ENCODE measurements at places on chromosomes 1 and 21. TPM values are rescaled to one million over a fixed set of nuclear protein-coding genes. Genes with fewer than 3 reads are reported as not detected.

Gene NOS1AP
- 5.0 TPM for total RNA-seq

Gene S100A7
- total RNA-seq: not detected

Gene GJA9
- total RNA-seq: not detected

Gene KIAA0040
- 35.1 TPM for total RNA-seq

Gene RGS18
- 8.1 TPM for total RNA-seq

Gene PRAMEF10
- total RNA-seq: not detected

Gene PARP1
- 76.4 TPM for total RNA-seq

Gene DNASE2B
- total RNA-seq: not detected

Gene GPX7
- total RNA-seq: 61.4 TPM

Gene SMIM1
- total RNA-seq: 8.0 TPM

Gene LAX1
- 1.0 TPM for total RNA-seq

Gene ATP6V1G3
- not detected for total RNA-seq

Gene SYNJ1
- 17.5 TPM for total RNA-seq

Gene ABCG1
- 65.0 TPM for total RNA-seq

Gene GPR37L1
- not detected for total RNA-seq

Gene PLA2G5
- 6.5 TPM for total RNA-seq

DNA sequence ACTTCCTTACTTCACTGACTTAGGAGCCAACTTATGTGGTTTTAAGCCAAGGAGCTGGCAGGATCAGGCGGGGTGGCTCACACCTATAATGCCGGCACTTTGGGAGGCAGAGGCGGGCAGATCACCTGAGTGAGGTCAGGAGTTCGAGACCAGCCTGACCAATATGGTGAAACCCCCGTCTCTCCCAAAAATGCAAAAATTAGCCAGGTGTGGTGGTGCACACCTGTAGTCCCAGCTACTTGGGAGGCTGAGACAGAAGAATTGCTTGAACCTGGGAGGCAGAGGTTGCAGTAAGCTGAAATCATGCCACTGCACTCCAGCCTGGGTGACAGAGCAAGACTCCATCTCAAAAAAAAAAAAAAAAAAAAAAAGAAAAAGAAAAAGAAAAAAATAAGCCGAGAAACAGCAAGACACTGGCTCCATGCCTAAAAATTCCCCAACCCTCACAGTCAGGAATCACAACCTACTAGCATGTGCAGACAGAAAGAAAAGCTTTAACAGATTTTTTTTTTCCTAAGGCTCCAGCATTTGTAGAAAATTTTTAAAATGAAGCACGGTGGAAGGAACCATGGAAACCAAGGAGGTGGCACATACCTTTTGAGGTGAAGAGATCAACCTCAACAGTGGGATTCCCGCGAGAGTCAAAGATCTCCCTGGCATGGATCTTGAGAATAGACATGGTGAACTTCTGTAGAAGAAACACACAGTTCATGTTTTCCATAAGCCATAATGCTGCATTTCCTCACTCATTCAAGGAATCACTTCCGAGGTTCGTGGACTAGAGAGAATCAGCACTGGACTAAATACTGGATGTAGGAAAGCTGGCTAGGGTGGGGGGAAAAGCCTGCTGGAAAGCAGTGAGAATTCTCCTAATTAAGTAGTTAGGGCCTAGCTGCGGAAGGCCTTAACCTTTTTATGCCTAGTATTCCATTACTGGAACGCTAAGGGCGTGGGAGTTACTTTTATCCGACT is 4.0 kb downstream of the ENO1 start:
- DNase-seq: no peak

DNA sequence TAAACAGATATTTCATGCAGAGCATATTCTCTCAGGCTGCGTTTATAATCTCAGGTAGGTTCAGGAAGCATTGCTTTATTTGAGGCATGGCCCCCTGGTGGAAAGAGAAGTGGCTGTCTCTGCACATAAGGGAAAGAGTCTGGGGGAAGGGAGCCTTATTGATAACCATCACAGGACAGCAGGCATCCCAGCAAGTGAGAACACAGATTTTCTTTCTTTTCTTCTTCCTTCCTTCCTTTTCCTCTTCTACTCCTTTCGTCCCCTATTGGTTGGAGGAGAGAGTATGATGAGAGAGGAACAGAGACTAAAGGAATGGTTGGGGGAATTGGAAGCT is 21.9 kb downstream of the TSNAX start:
- DNase-seq: no peak

DNA sequence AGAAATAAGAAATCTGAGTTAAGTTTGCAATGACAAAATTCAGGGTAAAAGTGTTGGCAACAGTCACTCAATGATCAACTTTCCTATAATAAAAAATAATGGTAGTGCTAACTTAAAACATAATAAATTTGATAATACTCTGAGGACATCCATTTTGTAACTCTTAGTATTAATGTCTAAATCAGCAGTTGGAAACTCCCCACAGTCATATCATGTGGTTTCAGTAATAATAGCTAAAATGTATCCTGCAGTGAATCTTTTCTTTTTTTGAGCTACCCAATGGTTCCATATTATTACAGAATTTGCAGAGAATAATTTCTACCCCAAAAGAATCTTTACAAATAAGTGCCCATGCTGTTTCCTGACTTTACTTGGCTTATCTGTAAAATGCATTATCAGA is 286.7 kb downstream of the PTPRC start:
- no peak for DNase-seq

GRCh38 chr1:63848733-63849132 is 74.9 kb downstream of the ROR1 start:
- no peak for DNase-seq

DNA sequence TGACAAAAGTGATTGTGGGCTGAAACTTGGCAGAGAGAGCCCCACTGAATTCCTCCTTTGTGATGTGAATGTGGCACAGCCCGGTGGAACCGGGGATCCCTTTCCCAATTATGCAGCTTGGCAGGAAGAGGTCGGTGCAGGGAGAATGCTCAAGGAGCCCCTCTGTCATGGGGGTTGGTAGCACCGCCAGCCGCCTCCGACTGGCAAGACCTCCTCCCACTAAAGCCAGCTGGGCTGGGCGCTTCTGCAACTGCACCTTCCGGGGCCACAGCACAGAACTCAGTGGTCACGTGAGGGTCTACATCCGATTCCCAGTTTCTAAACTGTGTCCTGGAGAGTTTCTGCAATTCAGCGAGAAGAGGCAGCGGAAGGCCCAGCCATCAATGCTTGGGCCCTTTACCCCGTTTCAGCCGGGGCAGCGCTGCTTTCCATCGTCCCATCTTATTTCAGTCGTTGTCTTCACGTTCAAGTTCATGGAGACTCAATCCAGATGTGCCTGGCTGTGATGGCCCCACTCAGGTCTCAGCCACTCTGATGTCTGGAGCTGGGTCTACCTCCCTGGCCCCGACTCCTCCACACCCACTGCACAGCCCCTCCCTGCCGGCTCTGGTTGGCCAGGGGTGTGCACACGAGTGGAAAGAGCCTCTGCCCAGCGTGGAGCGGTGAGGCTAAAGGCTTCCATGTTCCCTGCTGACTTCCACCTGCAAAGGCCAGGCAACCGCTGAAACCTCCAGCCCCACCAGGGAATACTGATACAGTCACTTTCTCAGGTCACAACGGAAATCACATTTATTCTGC is 39.8 kb upstream of the FHAD1 start:
- DNase-seq: no peak

DNA sequence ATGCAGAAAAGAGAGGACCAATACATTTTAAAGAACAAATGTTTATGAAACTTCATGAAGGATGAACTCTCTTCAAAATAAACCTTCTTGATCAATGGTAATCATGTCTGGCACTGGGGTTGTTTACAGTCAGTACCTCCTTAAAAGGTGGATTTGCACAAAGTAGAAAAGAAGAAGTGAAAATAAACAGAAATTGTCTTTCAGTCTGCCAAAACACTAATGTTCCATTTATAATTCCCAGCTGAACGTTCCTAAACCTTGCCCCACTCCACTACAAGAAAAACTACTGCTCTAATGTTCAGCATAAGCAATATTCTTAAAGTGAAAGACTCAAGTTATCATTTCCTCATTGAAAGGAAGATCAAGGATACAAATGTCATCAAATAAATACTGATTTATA is 86.2 kb downstream of the EIF4G3 start:
- no peak for DNase-seq

- no peak for DNase-seq
Observed at GRCh38 chr1:210332719-210333398, 4.2 kb downstream of the HHAT start.

DNA sequence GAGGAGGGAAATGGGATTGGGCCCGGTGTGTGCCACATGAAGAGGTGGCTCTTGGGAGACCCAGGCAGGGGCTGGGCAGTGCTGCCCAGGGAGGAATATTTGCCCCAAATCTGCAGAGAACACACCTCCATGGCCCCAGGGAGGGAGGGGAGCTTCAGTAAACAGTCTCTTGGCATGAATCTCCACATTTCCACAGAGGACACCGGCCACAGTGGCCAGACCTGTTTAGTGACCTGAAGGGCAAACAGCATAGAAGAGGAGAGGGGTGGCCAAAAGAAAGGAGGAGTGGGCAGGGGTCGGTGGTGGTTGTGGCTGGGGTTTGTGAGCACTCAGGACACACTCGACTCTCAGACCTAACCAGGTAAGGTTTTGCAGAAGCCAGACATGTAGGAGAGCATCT is 54.0 kb upstream of the IFFO2 start:
- DNase-seq: no peak

DNA sequence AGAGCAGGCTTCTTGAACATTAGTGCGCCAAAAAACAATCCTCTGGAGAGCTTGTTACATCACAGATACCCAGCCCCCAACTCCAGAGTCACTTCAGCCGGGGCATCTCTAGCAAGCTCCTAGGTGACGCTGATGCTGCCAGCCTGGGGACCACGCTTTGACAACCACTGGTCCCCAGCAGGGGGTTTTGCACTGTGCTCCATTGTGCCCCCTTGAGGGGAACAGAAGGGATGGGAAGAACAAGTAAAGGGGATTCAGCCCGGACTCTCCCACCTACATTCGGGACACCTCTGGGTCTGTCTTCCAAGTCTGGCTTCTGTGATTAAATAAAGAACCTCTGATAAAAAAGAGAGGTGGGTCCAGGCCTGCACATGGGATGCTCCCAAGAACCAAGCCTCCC is 60.4 kb downstream of the ATP5PO start:
- DNase-seq: no peak

GRCh38 chr1:86100401-86100800 is 56.2 kb downstream of the COL24A1 start:
- DNase-seq: no peak

- peak; percentile 39 for DNase-seq
Observed at GRCh38 chr1:74464037-74464436, 48.4 kb downstream of the LRRC53 start.

- no peak for DNase-seq
Observed at GRCh38 chr1:89643577-89643976, 10.7 kb downstream of the LRRC8C start.

DNA sequence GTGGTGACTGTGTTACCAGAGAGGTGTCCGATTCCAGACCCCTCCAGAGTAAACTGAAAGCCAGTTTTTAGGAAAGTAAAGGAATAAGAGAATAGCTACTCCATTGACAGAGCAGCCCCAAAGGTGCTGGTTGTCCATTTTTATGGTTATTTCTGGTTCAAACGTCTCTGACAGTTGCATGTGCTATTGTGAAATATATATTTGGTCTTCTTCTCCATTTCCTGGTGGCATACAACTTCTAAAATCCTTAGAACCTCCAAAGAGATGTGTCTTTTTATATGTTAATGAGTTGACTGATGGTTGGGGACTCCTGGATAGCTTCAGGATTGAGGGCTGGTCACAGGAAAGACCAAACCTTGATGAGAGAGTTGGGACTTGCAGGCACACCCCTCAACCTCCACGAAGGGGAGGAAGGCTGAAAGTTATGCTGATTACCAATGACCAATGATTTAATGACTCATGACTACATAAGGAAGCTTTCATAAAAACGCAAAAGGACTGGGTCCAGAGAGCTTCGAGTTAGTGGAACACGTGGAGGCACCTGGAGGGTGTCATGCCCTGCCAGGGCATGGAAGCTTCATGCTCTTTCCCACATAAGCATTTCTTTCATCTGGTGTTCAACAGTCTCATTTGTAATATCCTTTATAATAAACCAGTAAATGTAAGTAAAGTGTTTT is 100.7 kb downstream of the SLC16A1 start:
- peak; percentile 6 for DNase-seq

DNA sequence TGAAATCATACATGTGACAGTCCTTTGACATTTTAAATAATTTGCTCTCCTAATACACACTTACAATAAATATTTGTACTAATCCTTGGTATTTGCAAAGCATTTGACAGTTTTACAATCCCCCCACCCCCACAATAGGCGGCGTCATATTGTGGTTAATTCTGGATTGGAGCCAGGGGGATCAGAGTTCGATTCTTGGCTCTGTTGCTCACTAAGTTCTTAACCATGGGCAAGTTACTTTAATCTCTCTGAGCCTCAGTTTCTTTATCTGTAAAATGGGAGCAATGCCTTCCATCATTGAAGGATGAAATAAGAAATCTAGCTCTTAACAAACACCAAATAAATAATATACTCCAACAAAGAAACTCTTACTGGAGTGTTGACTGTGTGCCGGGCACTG is 23.8 kb downstream of the CACNA1S start:
- no peak for DNase-seq

DNA sequence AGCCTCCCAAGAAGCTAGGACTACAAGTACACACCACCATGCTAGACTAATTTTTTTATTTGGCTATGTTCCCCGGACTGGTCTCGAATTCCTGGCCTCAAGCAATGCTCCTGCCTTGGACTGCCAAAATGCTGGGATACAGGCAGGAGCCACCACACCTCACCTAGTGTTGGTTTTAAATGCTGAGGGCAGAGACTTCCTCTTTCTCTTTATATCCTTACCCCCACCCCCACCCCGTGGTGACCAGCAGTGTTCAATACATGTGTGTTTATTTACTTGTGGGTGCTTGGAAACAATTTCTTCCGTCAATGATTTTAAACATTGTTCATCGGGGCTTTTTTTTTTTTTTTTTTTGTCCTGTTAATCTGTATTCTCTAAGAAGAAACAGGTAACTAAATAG is 158.9 kb downstream of the ZBTB18 start:
- DNase-seq: no peak

DNA sequence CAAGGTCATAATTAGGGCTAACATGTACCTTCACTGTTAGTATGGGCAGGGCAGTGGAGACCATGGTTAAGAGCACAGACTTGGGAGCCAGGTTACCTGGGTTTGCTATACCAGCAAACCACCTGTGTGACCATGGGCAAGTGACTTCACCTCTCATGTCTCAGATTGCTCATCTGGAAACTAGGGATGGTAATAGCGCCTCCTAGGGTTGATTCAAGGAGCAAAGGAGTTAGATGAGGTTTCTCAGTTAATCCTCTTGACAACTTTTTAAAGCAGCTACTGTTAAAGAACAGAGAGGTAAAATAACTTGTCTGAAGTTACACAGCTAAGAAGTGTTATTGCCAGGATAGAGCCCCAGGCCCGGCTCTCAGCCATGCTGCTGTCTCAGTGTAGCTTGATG is 790 bp upstream of the MATN1 start:
- no peak for DNase-seq

DNA sequence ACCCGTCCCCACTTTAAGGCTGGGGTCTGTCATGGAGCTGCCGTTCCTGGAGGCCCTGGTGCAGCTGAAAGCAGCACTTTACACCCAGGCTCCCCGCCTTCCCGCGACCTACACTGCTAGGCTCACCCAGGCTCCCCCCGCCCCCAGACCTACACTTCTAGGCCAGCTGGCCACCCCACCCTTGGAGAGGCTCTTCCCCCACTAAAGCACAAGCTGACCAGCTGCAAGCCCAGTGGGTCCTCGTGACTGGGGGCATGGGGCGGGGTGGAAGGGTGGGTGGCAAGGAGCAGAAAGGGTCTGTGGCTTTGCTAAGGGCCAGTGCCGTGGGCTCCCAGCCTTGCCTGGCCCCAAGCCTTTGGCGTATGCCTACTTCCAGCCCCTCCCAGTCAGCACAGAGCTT is 9.7 kb upstream of the ARHGEF16 start:
- no peak for DNase-seq

GRCh38 chr1:161440312-161440894 is 64.9 kb upstream of the FCGR2A start:
- peak; percentile 55 for DNase-seq

Measured in lung (tissue), 17 donors.